NCI-H524 (cell line): ENCODE measurements at places on chromosomes 3 and 15.
A peak's percentile ranks its signal among the peaks of the same experiment; 100 is the strongest.

GRCh38 chr3:27216955-27217552 is 152.1 kb downstream of the NEK10 start:
- no peak for DNase-seq

DNA sequence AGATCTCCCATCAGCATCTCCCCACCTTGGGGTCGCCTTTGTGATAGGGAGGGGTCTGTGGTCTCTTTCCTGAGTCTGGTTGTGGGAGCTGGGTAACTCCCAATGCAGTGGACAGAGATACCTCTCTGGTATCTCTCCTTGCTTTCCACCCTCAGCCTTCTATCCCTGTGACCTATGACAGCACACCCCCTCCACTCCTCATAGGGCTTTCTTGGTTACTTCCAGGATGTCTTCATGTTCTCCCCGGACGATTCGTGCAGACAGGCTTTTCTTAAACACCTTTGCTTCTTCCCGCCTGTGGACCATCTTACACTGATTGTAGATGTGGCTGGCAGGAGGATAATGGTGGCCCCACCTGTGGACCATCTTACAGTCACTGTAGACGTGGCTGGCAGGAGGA is 14.2 kb upstream of the NRROS start:
- DNase-seq = no peak

DNA sequence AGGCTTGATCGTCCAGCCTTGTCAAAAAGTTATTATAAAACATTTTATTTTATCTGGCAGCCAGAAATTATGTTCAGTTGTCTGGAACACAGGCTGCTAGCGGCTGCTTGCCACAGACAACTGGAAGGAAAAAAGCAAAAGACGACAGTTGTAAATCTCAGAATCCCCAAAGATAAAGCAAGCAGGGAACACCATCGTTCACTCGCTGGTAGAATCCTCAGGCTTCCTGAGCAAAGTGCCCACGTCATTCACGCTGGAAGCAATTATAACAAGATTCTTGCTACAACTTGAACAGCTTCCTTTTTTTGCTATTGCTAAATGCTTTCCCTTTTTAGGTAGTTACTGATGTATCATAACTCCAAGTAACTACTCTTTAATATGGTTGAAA is 33.6 kb downstream of the ADAMTS17 start:
- DNase-seq = no peak

GRCh38 chr3:40173227-40173721 is 136.2 kb upstream of the EIF1B start:
- DNase-seq = peak; percentile 78

- no peak for DNase-seq
These were observed 126.7 kb downstream of the UACA start for GRCh38 chr15:70636540-70637165.
